Stimulated activated CD8-positive, alpha-beta memory T cell treated with anti-CD3 and anti-CD28 coated beads, Interleukin-4, amount 100 ng/mL, for 1 hour (primary cell): ENCODE measurements at places on chromosomes 7 and 10.

- no peak for DNase-seq
These were observed 118.2 kb downstream of the VPS50 start for GRCh38 chr7:93350338-93350737.

- no peak for DNase-seq
These were observed 135.3 kb upstream of the ITGB1 start for GRCh38 chr10:33093362-33093761.

GRCh38 chr10:34596351-34596750 lies 218.7 kb downstream of the PARD3 start:
- DNase-seq, result no peak

DNA sequence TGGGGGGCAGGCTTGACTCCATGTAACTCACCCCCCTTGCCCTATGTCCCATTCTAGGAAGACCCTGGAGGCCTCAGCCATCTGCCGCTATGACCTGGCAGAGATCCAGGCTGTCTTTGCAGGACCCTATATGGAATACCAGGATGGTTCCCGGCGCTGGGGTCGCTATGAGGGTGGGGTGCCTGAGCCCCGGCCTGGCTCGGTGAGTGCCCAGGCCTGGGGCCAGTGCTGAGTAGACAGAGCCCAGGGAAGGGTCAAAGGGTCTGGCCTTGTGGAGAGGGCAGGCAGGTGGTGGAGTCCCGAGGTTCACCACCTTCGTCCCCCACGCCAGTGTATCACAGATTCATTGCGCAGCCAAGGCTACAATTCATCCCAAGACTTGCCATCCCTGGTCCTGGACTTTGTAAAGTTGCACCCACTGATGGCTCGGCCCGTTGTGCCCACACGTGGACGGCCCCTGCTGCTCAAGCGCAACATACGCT lies 7.5 kb downstream of the MRPL43 start:
- no peak for DNase-seq

GRCh38 chr7:45985902-45986301 lies 64.8 kb upstream of the IGFBP3 start:
- DNase-seq, result no peak

DNA sequence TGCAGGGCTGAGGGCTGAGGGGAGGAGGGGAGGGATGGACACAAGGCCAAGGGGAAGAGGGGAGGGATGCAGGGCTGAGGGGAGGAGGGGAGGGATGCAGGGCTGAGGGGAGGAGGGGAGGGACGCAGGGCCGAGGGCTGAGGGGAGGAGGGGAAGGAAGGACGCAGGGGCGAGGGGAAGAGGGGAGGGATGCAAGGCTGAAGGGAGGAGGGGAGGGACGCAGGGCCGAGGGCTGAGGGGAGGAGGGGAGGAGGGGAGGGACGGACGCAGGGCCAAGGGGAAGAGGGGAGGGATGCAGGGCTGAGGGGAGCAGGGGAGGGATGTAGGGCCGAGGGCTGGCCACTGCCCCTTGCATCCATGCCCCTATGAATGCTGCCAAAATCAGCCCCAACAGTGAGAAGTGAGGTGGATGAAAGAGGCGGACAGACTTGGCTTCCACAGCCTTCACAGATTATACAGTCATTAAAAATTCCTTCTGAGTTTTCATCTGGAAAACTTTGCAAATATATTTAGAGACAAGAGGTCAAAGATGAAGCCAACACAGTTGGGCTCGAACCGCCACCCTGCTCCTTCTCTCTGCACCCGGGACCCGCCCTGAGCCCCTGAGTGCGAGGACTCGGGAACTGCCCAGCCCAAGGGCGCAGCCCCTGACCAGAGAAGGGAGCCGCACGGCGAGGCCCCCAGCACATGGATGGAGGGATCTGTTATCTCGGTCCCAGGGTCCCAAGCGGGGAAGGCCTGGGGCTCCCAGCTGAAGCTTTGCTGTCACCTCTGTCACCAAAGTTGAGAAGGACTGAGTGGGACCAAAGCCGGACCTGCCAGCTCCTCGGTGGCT lies 65.8 kb downstream of the DIP2C start:
- DNase-seq, result no peak

GRCh38 chr7:111780527-111780926 lies 218.2 kb upstream of the IMMP2L start:
- DNase-seq, result no peak

DNA sequence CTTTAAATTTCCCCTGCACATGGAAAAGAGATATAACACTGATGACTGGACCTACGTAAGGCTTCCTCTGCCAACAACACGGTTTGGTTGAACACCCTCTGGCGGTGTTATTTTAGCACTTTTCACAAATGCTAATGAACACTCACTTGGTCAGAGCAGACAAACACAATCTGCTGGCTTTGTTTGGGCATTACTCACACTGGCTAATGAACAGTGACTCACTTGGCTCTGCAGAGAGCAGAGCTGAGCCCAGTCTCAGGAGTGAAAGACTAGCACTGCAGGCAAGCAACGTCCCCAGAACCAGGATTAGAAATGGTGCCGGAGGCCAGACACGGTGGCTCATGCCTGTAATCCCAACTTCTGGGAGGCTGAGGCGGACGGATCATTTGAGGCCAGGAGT lies 430.8 kb downstream of the PLXNA4 start:
- DNase-seq, result no peak

- DNase-seq, result no peak
These were observed 1.3 kb upstream of the SCART1 start for GRCh38 chr10:133452453-133452852.

DNA sequence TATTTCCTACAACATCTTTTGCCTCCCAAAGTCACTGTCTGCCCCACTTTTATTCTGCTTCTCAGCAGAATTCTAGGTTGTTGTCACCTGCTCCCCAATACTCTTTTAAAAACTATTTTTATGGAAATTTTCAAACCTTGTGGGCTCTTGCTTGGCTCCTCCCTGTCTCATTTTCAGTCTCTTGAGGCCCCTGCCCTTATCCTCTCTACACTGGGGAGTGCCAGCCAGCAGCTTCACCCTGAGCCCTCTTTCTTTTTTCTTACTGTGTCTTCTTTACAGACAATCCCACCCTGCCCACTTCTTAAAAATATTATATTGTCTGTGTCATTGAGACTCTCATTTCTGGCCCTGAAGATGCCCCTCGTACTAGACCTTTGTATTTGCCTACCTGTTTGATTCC lies 61.7 kb upstream of the TMEM248 start:
- no peak for DNase-seq

GRCh38 chr10:105073999-105074398 lies 432.9 kb downstream of the SORCS3 start:
- no peak for DNase-seq

- DNase-seq, result no peak
These were observed 187.6 kb downstream of the ADARB2 start for GRCh38 chr10:1549591-1550290.

DNA sequence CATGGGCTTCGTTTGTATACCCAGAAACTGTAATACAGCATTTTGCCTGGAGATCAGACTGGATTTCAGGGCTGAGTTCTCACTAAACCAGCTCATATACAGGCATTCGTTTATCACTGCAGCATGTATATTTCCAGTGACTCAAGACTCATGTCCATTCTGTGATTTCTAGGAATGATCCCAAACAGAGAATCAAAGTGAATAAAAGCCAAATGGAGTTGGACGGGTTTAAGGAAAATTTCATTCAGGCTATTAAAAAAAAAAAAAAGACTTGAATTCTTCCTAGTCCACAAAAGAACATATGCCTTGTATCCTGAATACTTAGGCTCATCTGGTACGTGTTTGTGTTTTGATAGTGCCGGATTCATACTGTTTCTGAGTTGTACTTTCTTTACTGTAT lies 46.8 kb downstream of the TET1 start:
- no peak for DNase-seq

GRCh38 chr7:135704698-135705097 lies 23.3 kb downstream of the SLC13A4 start:
- DNase-seq, result no peak

DNA sequence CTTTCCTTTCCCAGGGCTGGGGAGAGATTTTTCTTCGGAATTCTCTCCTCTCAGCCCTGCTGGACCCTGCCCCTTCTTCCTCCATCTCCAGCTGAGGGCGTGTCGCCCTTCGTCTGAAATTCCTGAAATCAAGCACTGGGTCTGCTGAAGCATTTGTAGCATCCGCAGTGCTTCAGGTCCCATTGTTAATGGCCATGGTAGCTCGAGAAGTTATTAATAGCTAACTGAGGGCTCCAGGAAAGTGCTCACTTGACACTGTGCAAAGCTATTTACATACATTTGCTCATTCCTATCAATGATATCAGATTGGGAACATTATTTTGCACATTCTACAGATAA lies 515 bp downstream of the FAM149B1 start:
- DNase-seq, result no peak

- DNase-seq, result no peak
These were observed 630.6 kb downstream of the KCNMA1 start for GRCh38 chr10:77006836-77007511.

DNA sequence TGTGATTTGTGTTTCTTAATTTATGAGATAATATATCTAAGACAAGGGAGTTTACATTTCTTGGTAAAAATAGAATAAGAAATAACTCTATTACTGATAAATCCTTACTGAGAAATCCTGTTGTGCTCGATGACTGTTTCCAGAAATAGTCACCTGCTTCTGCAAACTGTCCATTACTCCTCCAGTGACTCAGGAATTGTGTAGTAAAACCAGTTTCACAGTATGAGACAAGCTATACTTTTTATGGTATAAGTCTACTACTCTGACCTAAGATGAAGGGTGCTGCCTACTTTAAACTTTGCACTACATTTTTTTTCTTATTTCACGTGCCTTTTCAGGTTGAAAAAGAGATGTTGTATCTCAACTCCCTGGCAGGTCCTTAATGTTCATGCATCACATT lies 6.8 kb upstream of the ANKRD22 start:
- no peak for DNase-seq

GRCh38 chr10:37489658-37490003 lies 364.2 kb downstream of the ANKRD30A start:
- DNase-seq, result no peak

GRCh38 chr7:76267107-76267893 lies 35.2 kb upstream of the HSPB1 start:
- DNase-seq, result no peak

DNA sequence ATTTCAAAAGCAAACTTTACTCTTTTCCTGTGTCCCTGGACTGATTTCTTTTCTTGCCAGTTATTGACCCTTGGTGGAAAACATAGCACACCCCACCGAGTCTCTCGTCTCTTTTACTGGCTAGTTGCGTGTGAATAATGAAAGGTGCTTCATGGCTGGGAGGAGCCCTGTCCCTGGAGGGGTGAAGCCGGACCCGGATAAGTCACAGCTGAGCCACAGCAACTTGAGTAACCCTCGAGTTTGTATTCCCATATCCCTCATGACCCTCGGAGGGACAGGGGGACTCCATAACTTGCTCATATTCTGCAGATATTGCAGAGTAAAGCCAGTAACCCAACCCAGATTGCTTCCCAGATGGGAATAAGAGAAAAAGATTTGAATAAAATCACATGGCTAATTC lies 147.5 kb upstream of the FRMD4A start:
- no peak for DNase-seq

- DNase-seq, result no peak
These were observed 601.8 kb downstream of the PARD3 start for GRCh38 chr10:34213193-34213804.

- DNase-seq, result no peak
These were observed 273.4 kb upstream of the SORCS1 start for GRCh38 chr10:107437921-107438320.

DNA sequence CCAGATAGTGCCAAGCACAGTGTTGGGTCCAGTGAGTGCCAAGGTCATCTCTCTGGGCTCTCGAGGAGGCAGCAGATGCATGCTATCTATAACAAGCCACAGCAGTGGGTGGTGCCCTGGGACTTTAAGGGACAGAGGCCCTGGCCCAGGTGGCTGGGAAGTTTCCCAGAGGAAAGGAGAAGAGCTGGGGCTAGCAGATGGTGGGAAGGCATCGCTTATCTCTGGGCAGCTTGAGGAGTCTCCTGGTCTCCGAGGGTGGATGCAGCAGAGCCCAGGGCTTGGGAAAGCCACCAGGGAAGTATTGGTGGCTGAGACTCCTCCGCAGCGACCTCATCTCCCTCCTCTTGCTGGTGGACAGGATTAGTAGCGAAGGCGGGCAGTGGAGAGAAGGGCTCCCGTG lies 63.4 kb upstream of the LRRC4 start:
- DNase-seq, result no peak

GRCh38 chr10:47137311-47137851 lies 162.6 kb upstream of the GDF10 start:
- DNase-seq, result no peak

- no peak for DNase-seq
These were observed 52.8 kb downstream of the NRF1 start for GRCh38 chr7:129664029-129665012.

DNA sequence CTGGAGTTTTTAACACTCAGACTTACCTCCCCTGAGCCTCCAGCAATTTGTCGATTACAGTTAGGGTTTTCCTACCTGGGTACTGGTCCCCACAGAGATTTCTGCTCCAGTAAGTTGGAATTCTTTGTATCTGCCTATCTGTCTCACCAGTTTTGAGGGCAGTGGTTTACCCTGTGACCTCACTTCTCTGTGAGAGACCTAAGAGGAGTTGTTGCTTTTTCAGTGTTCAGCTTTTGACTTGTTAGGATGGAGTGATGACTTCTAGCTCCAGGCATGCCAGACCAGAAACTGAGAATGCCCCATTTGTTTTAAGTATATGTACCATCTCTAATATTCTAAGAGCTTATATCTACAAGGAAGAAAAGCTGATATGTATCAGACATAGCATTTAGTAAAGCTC lies 42.9 kb downstream of the CSGALNACT2 start:
- DNase-seq, result no peak

GRCh38 chr10:121536310-121536913 lies 61.8 kb downstream of the FGFR2 start:
- no peak for DNase-seq

- no peak for DNase-seq
These were observed 6.8 kb downstream of the FAM131B start for GRCh38 chr7:143355450-143356385.

DNA sequence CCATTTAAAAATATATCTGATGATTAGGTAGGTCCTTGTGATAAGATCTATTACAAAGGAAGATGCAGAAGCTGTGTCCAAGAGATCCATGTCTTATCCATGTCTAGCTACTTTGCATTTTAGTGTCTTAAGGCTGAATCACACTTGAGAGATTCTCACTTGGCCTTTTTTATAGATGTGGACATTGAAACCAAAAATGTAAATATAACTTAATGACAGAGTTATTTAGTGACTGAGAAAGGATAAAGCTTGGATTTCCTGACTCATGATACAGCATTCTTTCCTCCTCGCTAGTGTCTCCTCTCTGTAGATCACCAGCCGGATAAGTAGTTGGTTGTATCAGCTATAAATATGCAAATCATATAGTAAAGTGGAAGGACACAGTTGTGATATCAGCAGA lies 23.3 kb downstream of the INHBA start:
- DNase-seq, result no peak

- no peak for DNase-seq
These were observed 177.1 kb upstream of the CTBP2 start for GRCh38 chr10:125337510-125337909.
